ENCODE measurements at places on chromosomes 16 and 17. TPM values are rescaled to one million over a fixed set of nuclear protein-coding genes. Genes with fewer than 3 reads are reported as not detected.

- no peak for DNase-seq
Measured at GRCh38 chr17:80990921-80991644, 558 bp upstream of the CHMP6 start.

- no peak for DNase-seq
Measured at GRCh38 chr17:1951920-1952319, 73.2 kb downstream of the RTN4RL1 start.

CDK5R1 gene
- polyA plus RNA-seq, result 5.5 TPM

GRAPL gene
- polyA plus RNA-seq, result 3.9 TPM

- DNase-seq, result no peak
Measured at GRCh38 chr17:62070900-62071299, 5.8 kb upstream of the MED13 start.

DNA sequence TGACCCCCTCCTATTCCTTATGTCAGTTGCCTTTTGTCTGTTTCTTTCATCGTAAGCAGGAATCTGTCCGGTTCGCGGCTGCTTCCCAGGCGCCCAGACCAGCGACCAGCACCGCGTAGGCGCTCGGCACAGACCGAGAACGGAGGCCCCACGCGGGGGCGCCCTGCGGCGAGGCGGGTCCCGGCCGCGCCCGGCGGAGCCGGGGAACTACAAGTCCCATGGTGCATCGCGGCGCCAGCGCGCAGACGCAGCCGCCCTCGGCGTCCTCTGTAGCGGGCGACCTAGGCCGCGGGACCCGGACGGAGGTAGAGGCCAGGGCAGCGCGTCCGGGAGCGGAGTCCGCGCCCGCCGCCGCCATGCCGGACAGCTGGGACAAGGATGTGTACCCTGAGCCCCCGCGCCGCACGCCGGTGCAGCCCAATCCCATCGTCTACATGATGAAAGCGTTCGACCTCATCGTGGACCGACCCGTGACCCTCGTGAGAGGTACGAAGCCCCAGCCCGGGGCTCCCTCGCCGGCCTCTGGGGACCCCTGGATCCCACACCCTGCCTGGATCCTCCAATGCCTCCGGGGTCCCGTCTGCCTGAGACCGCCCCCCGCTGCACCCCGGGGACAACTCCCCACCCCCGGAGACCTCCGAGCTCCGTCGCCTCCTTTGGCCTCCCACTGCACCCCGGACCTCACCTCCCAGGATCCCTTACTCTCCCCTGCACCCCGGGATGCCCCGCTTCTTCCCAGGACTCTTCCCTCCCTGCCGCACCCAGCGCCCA is at the start of gene NDUFB10:
NDUFB10 (plus strand) TSS at position 270 of the 771 bp plus-strand sequence; CDS start at position 357, 87 bp downstream.
- DNase-seq, result peak; percentile 77

NSRP1 gene
- 41.8 TPM for polyA plus RNA-seq

DNA sequence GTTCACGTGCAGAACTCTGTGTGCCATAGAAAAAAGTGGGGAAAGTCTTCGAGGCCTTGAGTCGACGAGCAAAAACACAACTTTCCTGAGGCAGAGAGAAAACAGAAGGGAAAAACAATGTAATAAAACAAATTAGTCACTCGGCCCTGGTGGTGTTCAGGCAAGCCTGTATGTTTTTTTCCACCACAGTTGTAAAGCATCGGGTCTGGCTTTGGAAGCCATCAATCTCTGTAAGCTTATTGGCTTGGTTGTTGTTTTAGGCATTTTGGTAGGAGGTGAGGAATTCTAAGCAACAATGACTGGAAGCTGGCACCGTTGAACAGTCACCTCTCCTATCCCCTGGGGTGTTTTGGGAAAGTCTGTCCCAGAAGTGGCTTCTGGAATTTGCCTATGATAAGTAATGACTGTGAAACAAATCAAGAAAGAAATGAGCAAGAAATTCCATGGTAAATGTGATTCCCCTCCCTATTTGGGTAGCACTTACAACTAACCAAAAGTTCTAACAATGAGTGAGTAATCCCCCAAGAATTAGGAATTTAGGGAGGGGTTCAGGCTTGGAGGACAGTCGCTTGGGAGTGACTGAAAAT is 2.8 kb downstream of the CDH13 start:
- DNase-seq, result no peak

GRCh38 chr17:37360632-37361031 is 15.2 kb upstream of the C17orf78 start:
- DNase-seq, result no peak

DNA sequence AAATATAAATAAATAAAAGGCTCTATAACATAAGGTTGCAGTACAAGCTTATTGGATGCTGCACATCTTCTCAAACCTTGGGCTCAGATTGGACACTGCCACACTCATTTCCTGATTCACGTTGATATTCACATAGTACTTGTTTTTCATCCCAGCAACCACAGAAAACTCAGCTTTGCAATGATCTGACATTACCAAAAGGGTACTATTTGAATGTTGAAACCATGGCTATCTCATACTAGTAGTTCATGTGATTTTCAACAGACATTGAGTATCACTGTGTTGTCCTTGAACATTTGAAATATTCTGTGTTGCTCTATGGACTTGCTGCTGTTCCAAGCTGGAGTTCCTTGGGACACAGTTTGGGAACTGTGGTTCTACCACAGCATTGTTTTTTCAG is 14.0 kb upstream of the DDX52 start:
- DNase-seq, result no peak

DNA sequence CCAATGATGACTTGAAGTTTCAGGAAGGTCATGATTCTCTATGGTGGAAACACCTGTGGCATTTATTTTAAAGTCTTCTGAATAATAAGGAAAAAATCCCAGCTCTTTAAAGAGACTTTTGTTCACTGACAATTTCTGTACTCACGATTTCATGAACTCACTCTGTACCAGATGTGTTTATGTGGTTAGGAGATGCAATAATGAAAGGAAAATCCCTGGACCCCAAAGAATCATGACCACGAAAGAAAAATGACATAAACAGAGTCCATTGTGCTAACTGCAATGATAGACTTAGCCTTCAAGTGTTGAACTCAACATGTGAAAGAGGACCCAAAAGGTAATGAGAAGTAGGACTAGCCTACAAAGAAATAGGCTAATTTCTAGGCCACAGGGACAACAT is 947.5 kb downstream of the CDH11 start:
- DNase-seq, result no peak

DNA sequence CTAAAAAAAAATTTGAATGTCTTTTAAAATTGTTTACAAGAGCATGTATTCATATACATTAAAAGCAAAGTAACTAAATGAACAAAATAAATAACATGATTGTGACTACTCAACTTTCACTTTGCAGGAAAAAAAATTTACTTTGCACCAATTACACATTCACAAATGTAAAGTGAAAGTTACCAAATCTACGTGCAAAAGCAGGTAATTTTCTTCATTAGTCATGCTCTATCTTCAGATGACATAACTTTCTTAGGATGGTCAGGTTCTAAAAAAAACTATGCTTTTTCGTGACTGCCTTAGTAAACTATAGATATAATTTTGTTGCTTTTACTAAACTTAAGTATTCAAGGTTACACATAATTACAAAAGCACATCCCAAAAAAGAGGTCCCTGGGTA is 17.0 kb upstream of the ABCA10 start:
- no peak for DNase-seq

CMTM2 gene
- 0.75 TPM for polyA plus RNA-seq

DNA sequence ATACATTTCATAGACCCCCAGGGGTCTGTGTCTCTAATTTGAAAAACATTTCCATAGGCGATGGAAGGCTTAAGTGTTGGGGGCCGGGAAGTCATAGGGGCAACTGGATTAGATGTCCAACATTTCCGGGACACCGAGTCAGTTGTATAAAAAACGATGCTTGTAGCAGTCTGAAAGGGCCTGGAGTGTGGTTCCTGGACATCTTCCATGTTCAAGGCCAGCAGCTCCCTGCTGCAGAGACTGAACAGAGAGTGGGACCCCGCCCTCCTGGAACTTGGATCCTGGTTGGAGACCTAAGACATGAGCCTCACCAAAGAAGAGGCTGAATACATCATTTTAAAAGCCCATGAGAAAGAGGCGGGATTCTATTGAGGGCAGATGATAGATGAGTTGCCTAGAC is 82.0 kb upstream of the ZNF423 start:
- no peak for DNase-seq

DNA sequence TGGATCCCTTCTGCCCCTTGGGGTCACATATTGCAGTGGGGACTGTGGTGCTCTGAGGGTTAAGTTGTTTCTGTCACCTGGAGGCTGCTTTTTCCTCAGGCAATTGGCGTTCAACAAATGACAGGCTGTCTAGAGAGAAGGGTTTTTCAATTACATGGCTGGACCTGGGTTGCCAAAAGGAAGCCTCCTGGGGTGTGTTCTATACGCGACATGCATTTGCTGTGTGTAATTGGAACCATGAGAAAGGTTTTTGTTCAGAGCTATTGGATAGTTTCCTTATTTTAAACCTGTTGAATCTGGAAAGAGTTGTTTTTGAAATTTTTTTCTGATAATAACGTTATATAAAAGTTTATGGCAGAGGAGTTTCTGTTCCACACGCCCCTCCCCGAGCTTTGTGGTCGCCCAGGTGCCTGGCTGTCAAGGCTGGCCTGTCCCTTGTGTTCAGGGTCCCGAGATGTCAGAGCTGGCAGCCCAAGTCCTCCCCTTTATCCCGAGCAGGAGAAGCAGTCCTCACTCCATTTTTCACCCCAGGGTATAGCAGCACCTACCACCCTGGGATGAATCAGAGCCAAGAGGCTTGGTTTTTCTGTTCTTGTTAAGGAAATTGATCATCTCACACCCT is 26.1 kb upstream of the ZNF750 start:
- DNase-seq, result no peak

MEFV gene
- 0.25 TPM for polyA plus RNA-seq

NOTUM gene
- polyA plus RNA-seq, result 1.7 TPM

GRCh38 chr17:1566505-1567199 is 4.1 kb upstream of the PITPNA start:
- no peak for DNase-seq

- DNase-seq, result peak; percentile 65
Measured at GRCh38 chr17:11506635-11507034, 91.6 kb upstream of the DNAH9 start.

DNA sequence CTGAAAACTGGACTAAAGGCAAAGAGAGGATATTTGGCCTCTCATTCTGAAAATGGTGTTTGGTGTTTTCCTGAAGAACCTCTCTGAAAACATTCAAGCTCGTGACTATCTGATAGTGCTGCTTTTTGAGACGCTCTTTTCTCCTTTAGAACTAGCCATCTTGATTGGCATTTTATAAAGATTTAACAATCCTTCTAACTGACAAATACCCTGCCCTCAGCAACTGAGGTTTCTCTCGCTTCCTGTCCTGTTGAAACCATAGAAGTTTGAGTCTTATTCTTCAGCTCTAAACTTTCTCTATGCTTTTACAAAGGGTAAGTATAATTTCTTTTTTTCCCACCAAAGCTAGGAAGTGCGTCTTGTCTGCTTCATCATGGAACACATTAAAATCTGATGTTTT is 13.3 kb downstream of the CNEP1R1 start:
- no peak for DNase-seq

SPEM1 gene
- not detected for polyA plus RNA-seq

DNA sequence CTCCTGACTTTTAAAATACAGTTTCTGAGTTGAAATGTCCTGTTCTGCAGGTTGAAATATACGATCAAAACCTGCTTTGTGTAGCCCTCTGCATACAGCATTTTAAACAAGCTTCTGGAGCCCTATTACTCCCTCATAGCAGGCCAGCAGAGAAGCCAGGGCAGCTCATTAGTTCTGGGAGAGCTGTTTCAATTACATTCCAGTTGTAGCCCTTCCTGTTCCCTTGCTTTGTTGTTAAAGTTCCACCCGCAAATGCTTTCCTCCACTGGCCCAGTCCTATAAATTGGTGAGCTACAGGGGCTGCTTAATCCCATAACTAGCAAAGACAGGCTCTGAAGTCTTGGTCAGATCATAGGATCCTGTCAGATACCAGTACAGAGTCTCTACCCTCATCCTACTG is 162.5 kb downstream of the SLC39A11 start:
- DNase-seq, result no peak

DNA sequence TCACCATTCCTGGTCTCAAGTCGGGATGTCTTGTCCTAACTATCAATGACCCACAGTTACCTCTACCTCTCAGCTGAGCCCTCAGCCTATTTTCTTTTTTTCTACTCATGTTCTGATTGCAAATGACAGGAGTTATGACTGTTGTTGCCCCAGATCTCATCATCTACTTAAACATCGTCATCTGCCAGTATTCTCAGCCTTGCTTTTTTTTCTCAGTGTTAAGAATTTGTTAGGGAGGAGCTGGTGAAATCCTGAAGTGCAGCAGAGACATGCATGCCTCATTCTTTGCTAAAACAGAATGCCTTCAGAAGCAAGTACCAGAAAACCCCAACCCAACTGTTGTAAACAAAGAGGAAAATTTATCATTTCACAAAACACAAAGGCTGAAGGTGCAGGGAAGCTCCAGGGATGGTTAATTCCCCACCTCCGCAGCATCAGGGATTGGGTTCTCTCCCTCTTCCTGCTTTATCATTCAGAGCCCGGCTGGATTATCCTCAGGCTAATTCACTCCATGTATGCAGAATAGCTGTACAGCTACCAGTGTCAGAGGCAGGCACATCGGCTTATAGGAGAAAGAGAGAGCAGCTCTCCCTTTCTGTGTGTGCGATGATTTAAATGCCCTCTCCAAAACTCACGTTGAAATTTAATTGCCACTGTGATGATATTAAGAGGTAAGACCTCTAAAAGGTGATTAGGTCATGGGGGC is 540.8 kb upstream of the HSBP1 start:
- no peak for DNase-seq

DNA sequence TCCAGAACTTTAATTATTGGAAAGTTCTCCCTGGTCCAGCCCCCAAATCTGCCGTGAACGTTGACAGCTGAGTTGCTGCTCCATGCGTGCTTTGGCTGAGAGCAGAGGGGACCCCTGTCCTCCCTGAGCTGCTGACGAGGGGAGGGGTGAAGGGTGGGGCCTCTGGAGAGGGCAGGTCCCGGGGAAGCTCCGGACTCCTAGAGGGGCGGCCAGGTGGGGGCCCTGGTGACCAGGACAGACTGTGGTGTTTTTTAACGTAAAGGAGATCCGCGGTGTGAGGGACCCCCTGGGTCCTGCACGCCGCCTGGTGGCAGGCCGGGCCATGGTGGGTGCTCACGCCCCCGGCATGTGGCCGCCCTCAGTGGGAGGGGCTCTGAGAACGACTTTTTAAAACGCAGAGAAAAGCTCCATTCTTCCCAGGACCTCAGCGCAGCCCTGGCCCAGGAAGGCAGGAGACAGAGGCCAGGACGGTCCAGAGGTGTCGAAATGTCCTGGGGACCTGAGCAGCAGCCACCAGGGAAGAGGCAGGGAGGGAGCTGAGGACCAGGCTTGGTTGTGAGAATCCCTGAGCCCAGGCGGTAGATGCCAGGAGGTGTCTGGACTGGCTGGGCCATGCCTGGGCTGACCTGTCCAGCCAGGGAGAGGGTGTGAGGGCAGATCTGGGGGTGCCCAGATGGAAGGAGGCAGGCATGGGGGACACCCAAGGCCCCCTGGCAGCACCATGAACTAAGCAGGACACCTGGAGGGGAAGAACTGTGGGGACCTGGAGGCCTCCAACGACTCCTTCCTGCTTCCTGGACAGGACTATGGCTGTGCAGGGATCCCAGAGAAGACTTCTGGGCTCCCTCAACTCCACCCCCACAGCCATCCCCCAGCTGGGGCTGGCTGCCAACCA is at the start of gene MC1R:
MC1R (plus strand) TSS at position 410 of the 895 bp plus-strand sequence; CDS start at position 807, 397 bp downstream.
- DNase-seq, result no peak

CHD9NB gene
- polyA plus RNA-seq, result 10.1 TPM

DNA sequence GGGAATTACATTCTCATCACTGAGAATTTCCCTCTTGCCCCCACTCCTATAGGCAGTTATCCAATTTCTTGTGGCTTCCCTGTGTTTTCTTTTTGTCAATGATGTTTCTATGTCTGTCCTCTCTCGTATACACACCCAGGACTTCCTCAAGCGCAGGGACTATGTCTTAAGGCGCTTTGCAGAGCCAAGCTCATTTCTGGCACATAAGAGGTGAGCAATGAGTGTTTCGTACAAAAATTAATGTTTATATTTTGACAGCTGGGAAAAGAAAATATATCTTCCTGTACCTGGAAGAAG is 947 bp downstream of the DDX42 start:
- no peak for DNase-seq
